ENCODE measurements at places on chromosomes 4 and X. TPM values are rescaled to one million over a fixed set of nuclear protein-coding genes. Genes with fewer than 3 reads are reported as not detected.

The TRIML2 gene
- total RNA-seq: not detected

- DNase-seq: no peak
- no peak overlapping the region for H3K27ac ChIP-seq
- H3K36me3 ChIP-seq: no peaks in the 10 kb centered on the region
- no peaks in the 10 kb centered on the region for H3K4me1 ChIP-seq
Observed at GRCh38 chrX:26511589-26512363, 295.8 kb downstream of the MAGEB5 start.

GRCh38 chr4:80407246-80407645, 71.7 kb downstream of the CFAP299 start:
- H3K36me3 ChIP-seq: no peaks in the 10 kb centered on the region
- H3K4me3 ChIP-seq: no peak overlapping the region
- H3K4me1 ChIP-seq: no peaks in the 10 kb centered on the region
- no peak for DNase-seq

DNA sequence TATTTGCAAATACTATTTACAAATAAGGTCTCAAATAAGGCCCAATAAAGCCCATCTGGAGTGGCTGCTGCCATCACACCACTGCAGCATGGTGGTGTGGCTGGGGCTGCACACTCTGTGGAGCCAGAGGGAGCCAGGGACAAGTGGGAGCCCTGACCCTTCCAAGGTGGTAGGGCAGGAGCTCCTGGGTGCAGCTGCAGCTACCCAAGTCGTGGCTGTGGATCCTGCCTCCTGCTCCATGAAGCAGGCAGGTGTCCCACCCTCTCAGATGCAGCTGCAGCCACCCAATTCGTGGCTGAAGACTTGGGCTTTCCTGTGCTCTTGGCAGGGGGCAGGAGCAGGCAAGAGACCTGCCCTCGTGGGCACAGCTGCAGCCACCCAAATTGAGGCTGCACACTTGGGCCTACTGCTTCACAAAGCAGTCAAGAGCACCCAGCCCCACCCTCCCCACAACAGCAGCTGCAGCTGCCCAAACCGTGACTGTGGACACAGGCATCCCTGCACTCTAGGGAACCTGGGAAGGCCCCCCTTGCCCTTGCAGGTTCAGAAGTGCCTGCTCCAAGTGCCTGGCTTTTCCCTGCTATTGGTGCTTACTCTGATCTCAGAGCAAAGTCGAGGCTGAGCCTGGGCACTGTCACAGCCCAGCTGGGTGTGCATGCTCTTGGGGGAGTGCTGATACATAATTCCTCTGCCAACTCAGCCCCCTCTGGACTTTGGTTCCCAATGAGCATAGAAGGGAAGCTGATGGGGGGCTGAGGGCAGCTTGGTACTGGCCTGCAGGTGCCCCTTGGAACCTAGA, 614.8 kb downstream of the PCDH18 start:
- H3K27ac ChIP-seq: no peak overlapping the region
- no peaks in the 10 kb centered on the region for H3K36me3 ChIP-seq
- no peak for DNase-seq
- no peak overlapping the region for H3K4me3 ChIP-seq
- no peaks in the 10 kb centered on the region for H3K4me1 ChIP-seq
- H3K27me3 ChIP-seq: no peaks in the 10 kb centered on the region

GRCh38 chrX:146973283-146973682, 158.7 kb upstream of the CXorf51A start:
- no peak overlapping the region for H3K27ac ChIP-seq
- H3K27me3 ChIP-seq: no peaks in the 10 kb centered on the region
- H3K4me3 ChIP-seq: no peak overlapping the region
- no peak for DNase-seq

- H3K27ac ChIP-seq: no peak overlapping the region
- H3K4me1 ChIP-seq: no peaks in the 10 kb centered on the region
- no peaks in the 10 kb centered on the region for H3K27me3 ChIP-seq
- no peak overlapping the region for H3K4me3 ChIP-seq
Observed at GRCh38 chrX:153441296-153441695, 4.6 kb downstream of the TREX2 start.

DNA sequence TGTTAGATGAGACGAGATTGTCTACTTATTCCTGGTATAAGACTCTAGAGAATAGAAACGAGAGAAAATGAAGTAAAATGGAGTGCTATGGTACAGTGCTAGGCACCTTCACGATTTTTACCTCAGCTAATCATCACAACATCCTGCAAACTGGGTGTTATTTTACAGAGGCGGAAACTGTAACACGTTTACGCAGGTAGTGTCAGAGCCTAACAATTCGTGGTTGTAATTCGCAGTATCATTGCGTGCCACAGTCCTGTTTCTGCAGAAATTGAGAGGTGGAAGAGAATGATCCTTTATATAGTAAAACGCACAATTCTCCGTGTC, 383 bp upstream of the TBC1D19 start:
- peak overlapping the region; percentile 60 for H3K27ac ChIP-seq
- no peaks in the 10 kb centered on the region for H3K36me3 ChIP-seq
- peak overlapping the region; percentile 94 for H3K4me3 ChIP-seq
- no peak for DNase-seq

DNA sequence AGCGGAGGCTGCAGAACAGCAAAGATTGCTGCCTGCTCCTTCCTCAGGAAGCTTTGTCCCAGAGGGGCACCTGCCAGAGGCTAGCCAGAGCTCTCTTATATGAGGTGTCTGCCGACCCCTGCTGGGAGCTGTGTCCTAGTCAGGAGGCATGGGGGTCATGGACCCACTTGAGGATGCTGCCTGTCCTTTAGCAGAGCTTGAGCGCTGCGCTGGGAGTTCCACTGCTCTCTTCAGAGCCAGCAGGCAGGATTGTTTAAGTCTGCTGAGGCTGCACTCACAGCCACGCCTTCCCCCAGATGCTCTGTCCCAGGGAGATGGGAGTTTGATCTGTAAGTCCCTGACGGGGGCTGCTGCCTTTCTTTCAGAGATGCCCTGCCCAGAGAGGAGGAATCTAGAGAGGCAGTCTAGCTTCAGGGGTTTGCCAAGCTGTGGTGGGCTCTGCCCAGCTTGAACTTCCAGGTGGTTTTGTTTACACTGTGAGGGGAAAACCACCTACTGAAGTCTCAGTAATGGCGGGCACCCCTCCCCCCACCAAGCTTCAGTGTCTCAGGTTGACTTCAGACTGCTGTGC, 10.9 kb downstream of the DCK start:
- H3K4me1 ChIP-seq: no peaks in the 10 kb centered on the region
- no peak overlapping the region for H3K27ac ChIP-seq
- no peak overlapping the region for H3K4me3 ChIP-seq
- no peaks in the 10 kb centered on the region for H3K27me3 ChIP-seq

DNA sequence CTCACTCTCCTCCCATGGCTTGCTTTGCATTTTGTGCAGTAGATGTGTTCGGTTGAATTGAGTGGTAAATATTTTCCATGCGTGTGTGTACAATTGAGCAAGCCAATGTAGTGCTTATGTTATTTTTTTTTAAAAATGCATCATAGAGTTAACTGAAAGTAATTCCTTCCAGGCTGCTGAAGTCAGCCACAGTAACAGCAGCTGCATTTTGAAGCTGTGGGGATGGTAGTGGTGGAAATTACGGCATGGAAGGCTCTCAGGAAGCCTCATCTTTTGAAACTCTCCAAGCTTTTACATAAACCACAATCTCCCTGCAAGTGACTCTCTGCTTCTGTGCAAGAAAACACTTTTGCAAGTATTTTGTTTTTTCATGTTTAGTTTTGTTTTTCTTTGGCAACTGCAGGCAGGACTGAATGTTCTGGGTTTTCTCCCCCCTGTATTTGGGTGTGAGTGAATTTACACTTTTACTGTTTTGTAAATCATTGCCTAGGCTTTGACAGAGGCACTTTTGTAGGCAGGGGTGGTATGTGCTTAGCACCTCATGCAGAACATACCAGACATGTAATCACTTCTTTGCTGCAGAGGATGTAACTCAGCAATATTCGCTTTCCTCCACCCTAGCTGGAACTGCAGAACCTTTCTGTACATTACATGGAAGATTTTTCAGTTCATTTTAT, 56.2 kb downstream of the LRRC66 start:
- no peaks in the 10 kb centered on the region for H3K36me3 ChIP-seq
- H3K4me3 ChIP-seq: no peak overlapping the region
- H3K27ac ChIP-seq: no peak overlapping the region
- no peaks in the 10 kb centered on the region for H3K27me3 ChIP-seq
- DNase-seq: no peak
- H3K4me1 ChIP-seq: no peaks in the 10 kb centered on the region

DNA sequence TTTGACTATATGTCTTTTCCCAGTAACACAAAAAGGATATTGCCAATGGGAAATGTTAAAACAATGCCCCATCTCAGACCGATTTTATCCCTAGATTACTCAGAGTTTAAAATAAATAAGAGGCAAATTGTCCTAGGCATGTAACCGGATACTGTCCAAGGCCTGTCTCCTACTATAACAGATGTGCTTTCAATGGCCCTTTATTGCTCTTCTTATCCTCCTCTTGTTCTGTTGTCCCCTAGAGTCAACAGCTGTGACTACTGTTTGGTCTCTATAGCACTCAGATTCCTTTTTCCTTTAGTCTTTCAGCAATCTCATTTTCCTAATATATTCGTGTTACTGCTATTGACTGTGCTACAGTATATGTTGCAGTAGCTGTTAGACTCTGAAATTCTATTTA, 66.8 kb upstream of the PLS3 start:
- no peak overlapping the region for H3K4me3 ChIP-seq
- no peaks in the 10 kb centered on the region for H3K27me3 ChIP-seq
- no peak for DNase-seq

DNA sequence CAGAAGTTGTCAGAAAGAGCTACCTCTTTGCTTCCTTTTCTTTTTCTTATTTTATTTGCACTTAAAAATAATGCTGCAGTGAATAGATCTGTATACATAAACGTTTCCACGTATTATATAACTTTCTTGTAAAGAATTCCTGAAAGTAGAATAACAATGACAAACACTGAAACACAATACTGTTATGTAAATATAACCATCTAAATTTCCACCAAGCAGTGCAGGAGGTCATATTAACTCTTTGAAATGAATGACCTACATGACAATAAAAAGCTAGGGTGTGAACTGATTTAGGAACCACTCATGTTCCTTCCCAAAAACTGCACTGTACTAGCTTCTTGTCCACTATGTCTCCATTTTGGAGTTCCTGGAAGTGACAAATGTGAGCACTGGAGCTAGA, 85.8 kb downstream of the COX18 start:
- no peaks in the 10 kb centered on the region for H3K4me1 ChIP-seq
- H3K27me3 ChIP-seq: no peaks in the 10 kb centered on the region
- no peak overlapping the region for H3K4me3 ChIP-seq
- no peaks in the 10 kb centered on the region for H3K36me3 ChIP-seq
- DNase-seq: no peak

- no peak overlapping the region for H3K27ac ChIP-seq
- H3K4me1 ChIP-seq: no peaks in the 10 kb centered on the region
Observed at GRCh38 chrX:9845578-9845952, 59.3 kb downstream of the SHROOM2 start.

GRCh38 chrX:67718926-67719325, 175.1 kb downstream of the AR start:
- no peak overlapping the region for H3K27ac ChIP-seq
- H3K4me1 ChIP-seq: no peaks in the 10 kb centered on the region
- H3K27me3 ChIP-seq: no peaks in the 10 kb centered on the region
- DNase-seq: no peak
- no peak overlapping the region for H3K4me3 ChIP-seq

DNA sequence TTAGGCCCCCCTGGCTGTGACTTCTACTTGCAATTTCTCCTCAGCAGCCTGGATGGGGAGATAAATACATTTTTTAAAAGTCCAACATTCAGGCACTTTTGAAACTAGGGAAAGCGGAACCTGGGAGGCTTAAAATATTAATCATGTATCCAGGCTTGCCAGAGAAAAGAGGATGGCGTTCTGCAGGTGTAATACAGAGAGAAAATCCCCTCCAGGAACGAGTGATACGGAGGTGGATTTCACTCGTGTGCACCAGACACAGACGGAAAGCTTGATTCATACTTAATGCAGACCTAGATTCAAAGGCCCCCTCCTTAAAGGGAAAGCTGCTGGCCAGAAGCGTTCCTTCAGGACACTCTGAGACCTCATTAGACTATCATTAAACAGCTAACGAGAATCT, 354.0 kb upstream of the BOD1L1 start:
- no peaks in the 10 kb centered on the region for H3K27me3 ChIP-seq
- H3K27ac ChIP-seq: no peak overlapping the region
- H3K4me3 ChIP-seq: no peak overlapping the region
- DNase-seq: no peak
- H3K4me1 ChIP-seq: peaks cover 5% of the 10 kb centered on the region

- H3K27ac ChIP-seq: no peak overlapping the region
- H3K4me3 ChIP-seq: no peak overlapping the region
- H3K36me3 ChIP-seq: no peaks in the 10 kb centered on the region
- H3K27me3 ChIP-seq: no peaks in the 10 kb centered on the region
- H3K4me1 ChIP-seq: no peaks in the 10 kb centered on the region
- DNase-seq: no peak
Observed at GRCh38 chr4:19123681-19124080, 1102.1 kb upstream of the LCORL start.

GRCh38 chr4:26687728-26688127, 103.8 kb downstream of the TBC1D19 start:
- no peaks in the 10 kb centered on the region for H3K27me3 ChIP-seq
- no peaks in the 10 kb centered on the region for H3K4me1 ChIP-seq
